ENCODE measurements at places on chromosomes 6 and 20.

GRCh38 chr6:40444811-40445210 lies 142.4 kb downstream of the LRFN2 start:
- DNase-seq, result no peak

GRCh38 chr20:31573555-31574321 lies 31.4 kb upstream of the ID1 start:
- no peak for DNase-seq

- no peak for DNase-seq
Measured at GRCh38 chr6:158661156-158661685, 11.4 kb downstream of the SYTL3 start.

- DNase-seq, result no peak
Measured at GRCh38 chr20:38002422-38002821, 30.8 kb downstream of the TTI1 start.

DNA sequence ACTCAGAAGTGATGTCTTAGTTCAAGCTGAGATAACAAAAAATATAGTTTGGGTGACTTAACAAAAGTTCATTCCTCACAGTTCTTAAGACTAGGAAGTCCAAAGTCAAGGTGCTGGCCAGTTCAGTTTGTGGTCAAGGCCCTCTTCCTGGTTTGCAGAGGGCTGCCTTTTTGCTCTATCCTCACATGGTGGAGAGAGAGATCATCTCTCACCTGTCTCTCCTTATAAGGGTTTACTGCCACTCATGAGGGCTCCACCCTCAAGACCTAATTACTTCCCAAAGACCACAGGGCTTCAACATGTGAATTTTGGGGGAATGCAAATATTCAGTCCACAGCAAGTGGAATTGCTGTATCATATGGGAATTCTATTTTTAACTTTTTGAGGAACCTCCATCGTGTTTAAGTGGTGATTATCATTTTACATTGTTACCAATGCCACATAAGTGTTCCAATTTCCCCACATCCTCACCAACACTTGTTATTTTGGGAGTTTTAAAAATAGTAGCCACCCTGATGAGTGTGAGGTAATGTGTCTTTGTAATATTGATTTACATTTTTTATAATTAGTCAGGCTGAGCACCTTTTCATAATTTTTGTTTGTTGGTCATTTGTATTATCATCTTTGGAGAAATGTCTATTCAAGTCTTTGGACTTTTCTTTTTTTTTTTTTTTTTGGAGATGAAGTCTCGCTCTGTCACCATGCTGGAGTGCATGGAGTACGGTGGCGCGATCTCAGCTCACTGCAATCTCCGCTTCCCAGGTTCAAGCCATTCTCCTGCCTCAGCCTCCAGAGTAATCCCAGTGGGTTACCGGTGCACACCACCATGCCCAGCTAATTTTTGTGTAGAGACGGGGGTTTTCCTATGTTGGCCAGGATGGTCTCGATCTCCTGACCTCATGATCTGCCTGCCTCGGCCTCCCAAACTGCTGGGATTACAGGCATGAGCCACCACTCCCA lies 112.2 kb downstream of the SESN1 start:
- no peak for DNase-seq

DNA sequence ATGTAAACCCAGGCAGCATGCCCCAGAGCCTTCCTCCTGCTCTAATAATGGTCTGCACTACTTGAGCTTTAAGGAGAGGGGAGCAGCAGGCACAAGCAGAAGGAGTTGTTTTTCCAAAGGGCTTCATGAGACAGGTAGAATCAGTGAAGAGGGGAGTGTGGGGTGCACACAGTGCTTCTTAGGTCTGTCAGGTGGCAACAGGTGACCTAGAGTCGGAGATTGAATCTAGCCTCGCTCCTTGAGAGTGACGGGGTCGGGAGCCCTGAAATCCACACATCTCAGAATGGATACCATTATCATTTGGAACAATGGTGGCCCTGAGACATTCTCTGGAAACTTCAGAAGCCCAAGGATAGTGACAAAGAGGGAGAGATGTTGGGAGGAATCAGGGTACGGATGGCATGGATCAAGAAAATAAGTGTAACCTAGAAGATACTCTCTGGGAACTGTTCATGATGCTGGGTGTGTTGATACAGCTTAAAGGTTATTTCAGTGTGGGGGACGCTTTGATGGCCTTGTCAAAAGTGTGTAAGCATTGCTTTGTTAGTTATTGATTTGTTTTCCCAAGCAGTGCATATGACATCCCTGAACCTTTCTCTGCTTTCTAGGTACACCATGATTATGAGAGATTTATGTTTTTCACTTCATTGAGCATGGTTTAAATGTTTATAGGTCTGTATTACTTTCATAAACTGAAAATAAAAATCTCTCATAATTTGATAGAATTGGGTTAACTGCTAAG lies 77.8 kb upstream of the L3MBTL3 start:
- no peak for DNase-seq

DNA sequence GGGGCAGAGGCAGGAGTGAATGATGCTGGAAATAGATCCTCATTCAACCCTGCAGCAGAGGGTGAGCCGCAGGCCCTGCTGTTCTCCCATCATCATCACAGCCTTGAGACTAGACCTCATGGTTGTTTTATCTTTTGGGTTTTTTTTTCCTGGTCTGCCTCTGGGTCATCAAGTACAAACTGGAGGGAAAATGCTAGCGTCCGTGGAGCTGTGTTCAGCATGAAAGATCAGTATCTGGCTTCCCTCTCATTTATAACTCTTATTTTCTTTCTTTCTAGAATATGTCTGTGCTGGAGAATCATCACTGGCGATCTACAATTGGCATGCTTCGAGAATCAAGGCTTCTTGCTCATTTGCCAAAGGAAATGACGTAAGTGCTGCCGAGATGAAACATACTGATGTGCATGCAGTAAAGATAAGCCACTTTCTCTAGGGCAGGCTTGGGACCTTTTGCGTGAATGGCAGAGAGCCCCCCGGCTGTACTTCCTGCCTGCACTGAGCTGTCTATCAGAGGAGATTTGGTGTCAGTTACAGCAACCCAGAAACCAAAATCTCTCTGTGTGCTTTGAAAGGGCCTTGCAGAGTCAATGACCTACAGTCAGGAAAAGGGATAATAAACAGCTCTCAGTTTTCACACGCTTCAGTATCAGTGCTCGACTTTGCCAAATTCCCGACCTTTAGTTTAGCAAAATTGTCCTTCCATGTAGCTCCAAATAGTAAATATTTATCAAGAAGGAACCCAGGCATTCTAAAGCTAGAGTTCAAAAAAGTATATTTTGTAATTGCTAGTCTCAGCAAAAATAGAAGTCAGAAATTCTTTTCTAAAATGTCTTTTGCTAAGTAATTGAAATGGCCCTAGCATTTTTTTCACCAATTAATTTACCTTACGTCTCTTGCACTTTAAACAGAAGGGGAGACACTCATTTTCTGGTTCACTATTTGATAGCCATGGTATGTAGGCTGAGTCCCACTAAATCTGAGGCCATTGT lies 76.3 kb downstream of the MTFR2 start:
- no peak for DNase-seq

DNA sequence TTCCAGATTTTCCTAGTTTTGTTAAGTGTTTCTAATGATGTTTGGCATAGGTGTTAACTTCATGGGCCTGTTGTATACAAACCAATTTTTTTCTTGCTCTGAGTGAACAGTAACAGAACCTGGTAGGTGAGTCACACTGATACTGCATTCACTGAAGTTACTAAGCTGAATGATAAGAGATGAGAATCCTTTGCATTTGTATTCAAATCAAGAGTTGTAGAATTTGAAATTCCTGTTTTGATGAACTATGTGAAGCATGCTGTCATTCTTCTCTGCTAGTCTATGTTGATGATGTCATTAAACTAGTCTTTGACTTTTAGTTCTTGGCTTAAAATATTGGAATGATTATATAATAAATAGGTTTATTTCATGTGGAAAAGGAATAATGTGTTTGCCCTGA lies 37.9 kb downstream of the PTPRA start:
- no peak for DNase-seq
